ENCODE measurements at places on chromosomes 11 and 22.
A peak's percentile ranks its signal among the peaks of the same experiment; 100 is the strongest.

DNA sequence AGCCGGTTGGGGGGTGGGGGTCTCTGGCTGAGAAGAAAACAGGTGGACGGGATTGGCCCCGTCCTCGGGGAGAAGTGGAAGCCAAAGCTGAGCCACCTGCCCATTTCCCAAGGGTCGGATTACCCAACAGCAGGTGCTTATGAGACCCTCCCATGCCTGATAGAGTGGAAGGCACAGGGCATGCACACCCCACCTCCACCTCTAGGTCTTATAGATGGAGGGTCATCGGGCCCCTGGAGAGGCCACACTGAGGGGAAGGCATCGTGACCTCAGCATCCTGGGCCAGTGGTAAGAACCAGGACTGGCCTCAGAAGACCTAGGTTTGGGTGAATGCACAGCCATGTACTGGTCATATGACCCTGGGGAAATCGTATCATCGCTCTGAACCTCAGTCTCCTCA, 85.9 kb downstream of the BUD13 start:
- peak; percentile 12 for DNase-seq

DNA sequence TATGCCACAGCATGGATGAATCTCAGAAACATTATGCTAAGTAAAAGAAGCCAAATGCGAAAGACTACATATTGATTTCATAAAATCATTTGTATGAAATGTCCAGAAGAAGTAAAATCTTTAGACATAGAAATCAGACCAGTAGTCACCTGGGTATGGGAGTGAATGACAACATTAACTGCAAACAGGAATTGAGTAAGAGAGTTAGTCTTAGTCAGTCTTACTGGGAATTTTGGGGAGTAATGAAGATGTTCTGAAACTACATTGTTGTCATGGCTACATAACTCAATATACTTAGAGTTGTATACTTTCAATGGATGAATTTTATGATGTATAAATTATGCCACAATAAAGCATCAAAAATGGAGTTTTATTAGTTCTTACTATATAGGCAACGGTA, 107.8 kb upstream of the CHORDC1 start:
- no peak for DNase-seq

GRCh38 chr22:35191412-35191811, 65.9 kb upstream of the HMGXB4 start:
- peak; percentile 7 for DNase-seq

DNA sequence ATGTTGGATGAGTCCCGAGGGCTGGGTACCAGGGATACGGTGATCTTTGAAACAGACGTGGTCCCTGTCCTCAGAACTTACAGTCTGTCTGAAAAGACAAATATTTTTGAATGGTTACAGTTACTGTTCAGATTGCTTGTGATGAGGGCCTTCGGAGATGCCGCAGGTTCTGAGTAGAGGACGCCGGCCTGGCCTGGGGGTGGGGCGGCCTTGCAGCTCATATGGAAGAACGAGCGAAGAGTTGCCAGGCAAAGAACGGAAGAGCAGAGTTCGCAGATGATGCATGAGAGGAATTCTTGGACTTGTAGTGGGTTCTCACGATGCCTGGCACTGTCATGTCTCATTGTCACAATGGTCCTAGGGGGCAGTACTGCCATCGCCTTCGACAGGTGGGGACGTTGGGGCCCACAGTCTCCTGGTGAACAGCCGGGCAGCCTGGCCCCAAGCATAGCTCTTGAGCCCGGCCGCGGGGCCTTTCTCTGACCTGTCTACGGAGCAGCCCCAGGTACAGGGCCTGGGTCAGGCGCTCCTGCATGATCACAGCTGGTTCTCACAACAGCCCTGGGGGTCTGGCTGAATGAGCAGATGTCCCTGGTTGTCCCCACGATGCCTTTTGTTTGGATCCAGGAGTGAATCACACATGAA, 60.9 kb upstream of the PARVG start:
- no peak for DNase-seq

DNA sequence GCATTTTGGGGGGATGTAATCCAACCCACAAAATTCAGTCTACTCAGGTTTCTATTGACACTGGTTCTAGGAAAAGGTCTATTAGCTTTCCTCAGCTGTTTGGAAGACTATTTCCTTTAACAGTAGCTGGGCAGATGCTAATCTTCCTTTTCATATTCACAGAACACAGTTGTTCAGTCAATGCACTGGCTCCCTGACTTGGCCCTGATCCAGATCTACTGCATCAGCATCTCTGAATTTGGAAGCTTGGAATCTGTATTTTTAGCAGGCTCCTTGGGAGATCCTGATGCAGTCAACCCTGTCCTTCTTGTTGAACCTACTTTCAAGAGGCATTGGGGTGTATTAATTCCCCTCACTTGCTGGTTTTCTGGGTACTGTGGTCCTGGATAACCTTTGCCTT, 6.3 kb downstream of the HTATIP2 start:
- DNase-seq = peak; percentile 82

DNA sequence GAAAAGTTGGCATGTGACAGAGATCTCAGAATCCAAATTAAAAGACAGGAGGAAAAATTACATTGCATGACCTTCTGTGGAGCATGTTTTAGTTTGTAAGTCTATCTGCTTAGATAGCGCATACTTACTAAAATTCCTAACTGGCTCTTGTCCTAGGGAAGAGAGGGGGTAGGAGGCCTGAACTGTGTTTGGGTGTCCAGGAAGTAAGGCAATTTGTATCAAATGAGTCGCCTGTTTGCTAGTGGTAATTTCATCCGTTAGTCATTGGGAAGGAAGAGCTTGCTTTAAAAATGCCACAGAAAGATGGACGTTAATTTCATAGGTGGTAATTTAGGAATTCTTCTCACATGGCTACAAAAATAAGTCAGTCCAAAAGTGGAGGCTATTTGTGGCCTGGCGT, 18.5 kb downstream of the GRK3 start:
- peak; percentile 65 for DNase-seq

- no peak for DNase-seq
Measured at GRCh38 chr11:80240245-80240644, 799.4 kb upstream of the TENM4 start.

- DNase-seq = no peak
Measured at GRCh38 chr11:35146711-35147110, 7.7 kb downstream of the CD44 start.

- peak; percentile 85 for DNase-seq
Measured at GRCh38 chr11:68010090-68011041, at the start of gene ALDH3B1. Gene ALDH3B1, plus strand, starts transcription at chr11:68010327. Its CDS starts 4,971 bp downstream, at chr11:68015298.

DNA sequence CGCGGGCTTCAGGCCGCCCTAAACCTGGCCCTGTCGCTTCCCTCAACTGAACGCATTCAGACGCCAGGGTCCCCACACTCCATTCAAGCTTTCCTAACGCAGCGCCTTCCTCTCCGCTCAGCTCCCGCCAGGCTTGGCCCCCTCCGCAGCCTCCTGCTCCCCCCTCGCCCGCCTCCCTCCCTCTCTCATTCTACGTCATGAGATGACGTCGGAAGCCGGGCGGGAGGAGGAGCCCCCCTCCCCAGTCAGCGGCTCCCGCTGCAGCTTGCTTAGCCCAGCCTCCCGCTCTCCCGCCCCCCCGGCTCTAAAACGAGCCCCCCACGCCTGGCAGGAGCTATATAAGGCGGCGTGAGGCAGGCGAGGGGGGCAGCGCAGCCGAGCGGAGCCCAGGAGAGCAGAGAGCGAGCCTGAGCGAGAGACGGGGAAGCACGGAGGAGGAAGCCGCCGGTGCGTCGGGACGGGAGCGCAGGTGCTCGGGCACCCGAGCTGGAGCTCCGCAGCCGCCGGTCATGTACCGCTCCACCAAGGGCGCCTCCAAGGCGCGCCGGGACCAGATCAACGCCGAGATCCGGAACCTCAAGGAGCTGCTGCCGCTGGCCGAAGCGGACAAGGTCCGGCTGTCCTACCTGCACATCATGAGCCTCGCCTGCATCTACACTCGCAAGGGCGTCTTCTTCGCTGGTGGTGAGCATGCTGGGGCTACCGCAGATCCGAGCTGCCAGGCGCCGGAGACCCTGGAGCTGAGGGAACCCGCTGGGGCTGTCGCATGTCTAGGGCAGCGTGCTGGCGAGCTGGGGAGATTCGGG, at the start of gene NPAS4:
Gene NPAS4 (plus strand): TSS at position 365 of the 806 bp plus-strand sequence. CDS start 145 bp downstream, at position 510.
- DNase-seq = no peak

- DNase-seq = no peak
Measured at GRCh38 chr11:70402016-70402415, 3.7 kb downstream of the CTTN start.

- no peak for DNase-seq
Measured at GRCh38 chr22:35688913-35689675, 28.6 kb upstream of the APOL5 start.

DNA sequence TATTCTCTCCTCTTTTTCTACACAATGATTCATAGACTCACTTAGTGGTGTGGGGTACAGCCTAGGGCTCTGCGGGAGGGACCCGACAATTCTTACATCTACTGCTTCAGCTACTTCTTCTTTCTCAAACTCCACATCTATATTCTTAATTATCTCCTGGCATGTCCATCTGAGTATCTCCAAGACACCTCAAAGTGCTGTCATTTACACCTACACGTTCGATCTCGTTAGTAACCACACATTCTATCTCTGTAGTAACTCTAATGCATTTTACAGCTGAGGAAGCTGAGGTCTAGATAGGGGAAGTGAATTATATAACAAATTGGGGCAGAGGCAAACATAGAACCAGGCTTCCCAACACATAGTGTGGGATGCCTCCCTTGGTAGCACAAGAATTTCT, 27.7 kb upstream of the RRM1 start:
- DNase-seq = no peak
